PC-3 (cell line): ENCODE measurements at places on chromosomes 4 and X. TPM values are rescaled to one million over a fixed set of nuclear protein-coding genes. Genes with fewer than 3 reads are reported as not detected.

Gene NALF2
- not detected in 2 replicates for total RNA-seq

GRCh38 chrX:42992199-42992943 lies 214.4 kb upstream of the PPP1R2C start:
- H3K27ac ChIP-seq = no peak overlapping the region
- no peaks in the 10 kb centered on the region for H3K27me3 ChIP-seq
- DNase-seq = peak; percentile 46
- H3K4me1 ChIP-seq = no peaks in the 10 kb centered on the region

GRCh38 chrX:71814123-71814912 lies 51.2 kb downstream of the CXorf49B start:
- peaks cover 9% of the 10 kb centered on the region for H3K4me1 ChIP-seq
- H3K27ac ChIP-seq = no peak overlapping the region
- H3K4me3 ChIP-seq = no peak overlapping the region

DNA sequence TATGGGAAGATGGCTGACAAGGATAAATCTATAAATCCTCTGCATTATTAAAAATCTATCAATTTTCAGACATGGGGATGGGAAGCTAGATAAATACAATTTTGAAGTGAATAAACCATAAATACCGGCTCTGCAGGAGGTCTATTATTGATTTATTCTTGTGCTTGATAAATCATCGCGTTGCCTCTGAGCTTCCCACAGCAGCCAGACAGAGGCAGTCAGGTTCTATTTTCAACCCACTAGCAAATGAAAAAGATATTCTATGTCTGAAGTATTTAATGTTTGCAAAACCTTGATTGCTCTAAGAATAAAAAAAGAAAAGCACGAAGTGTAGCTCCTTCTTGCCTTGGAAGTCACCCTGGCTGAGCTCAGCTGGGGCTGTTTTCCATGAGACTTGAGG lies 216.2 kb downstream of the DHRSX start:
- no peak for DNase-seq
- no peak overlapping the region for H3K27ac ChIP-seq
- H3K36me3 ChIP-seq = no peaks in the 10 kb centered on the region
- H3K4me3 ChIP-seq = no peak overlapping the region

Gene H2BW2
- total RNA-seq = not detected in 2 replicates

DNA sequence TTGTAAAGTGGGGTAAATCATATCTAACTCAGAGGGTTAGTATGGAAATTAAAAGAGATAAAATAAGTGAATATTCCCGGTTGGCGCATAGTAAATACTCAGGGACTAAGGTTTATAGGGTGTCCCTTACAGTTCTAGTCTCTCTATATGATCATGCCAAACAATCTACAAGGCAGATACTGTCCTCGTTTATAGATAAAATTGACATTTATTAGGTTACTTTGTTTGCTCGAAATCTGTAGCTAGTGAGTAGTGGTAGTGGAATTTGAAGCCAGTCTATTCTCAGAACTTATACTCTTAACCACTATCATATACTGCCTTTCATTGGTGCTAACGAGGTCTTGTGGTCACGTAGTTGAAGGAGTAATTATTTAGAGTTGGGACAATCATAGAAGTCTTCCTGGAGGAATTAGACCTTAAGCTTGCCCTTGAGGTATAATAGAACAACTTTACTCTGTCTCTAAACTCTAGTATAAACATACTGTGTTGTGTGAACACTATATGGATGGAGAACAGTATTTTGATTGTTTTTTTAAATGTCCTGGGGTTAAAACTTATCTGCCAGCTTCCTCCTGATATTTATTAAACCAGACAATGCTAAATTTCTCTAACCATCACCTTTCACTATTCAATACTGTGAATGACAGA lies 324.0 kb downstream of the STIM2 start:
- no peaks in the 10 kb centered on the region for H3K27me3 ChIP-seq
- H3K27ac ChIP-seq = no peak overlapping the region
- H3K36me3 ChIP-seq = no peaks in the 10 kb centered on the region
- H3K4me1 ChIP-seq = no peaks in the 10 kb centered on the region

GRCh38 chrX:129777218-129778030 lies 2.3 kb upstream of the SASH3 start:
- H3K4me3 ChIP-seq = 0 out of 2 replicates have a peak overlapping the region, but pooled peaks have one; percentile 37
- peak; percentile 61 for DNase-seq
- H3K36me3 ChIP-seq = no peaks in the 10 kb centered on the region
- H3K27me3 ChIP-seq = no peaks in the 10 kb centered on the region

Gene KLHL34
- total RNA-seq = not detected in 2 replicates

Gene EREG
- total RNA-seq = 1.3 and 2.2 TPM in 2 replicates

DNA sequence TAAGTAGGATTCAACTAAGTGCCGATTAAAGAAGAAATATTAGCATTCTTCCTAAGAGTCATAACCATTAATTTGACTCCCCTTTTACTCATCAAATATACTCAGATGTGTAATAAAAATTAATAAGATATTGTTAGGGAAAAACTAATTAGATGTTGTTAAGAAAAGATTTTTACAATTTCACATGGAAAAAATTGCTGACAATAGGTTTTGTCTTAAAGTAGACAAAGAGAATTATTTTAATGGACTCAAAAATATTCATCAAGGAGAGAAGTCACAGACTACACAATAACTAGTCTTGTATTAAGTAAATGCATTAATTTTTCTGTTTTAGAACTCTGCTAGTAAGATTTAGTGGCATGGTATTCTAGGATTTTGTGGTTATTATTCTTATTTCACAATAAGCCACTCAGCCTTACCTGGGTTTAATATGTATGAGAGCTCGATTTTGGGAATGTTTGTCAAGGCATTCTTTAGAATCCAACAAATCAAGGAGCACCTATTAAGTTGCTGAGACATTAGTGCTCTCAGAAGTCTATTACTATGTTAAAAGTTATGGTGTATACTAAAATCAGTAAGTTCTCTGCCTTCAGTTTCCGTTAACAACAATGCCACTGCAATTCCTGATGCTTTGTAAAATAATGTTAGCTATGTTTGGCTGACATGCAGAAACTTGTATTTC lies 110.2 kb upstream of the UGT8 start:
- no peaks in the 10 kb centered on the region for H3K4me1 ChIP-seq
- H3K27ac ChIP-seq = no peak overlapping the region
- H3K4me3 ChIP-seq = no peak overlapping the region
- no peak for DNase-seq

- DNase-seq = no peak
- H3K36me3 ChIP-seq = no peaks in the 10 kb centered on the region
- H3K4me3 ChIP-seq = no peak overlapping the region
- H3K27me3 ChIP-seq = no peaks in the 10 kb centered on the region
- H3K27ac ChIP-seq = no peak overlapping the region
Observed at GRCh38 chr4:53221832-53222480, 143.9 kb downstream of the SCFD2 start.

- no peaks in the 10 kb centered on the region for H3K36me3 ChIP-seq
- no peak overlapping the region for H3K4me3 ChIP-seq
- H3K4me1 ChIP-seq = peaks cover 22% of the 10 kb centered on the region
Observed at GRCh38 chr4:164572877-164573279, 181.1 kb upstream of the SMIM31 start.

Gene ADH1C
- total RNA-seq = not detected in 2 replicates

GRCh38 chr4:6232836-6233785 lies 32.8 kb upstream of the JAKMIP1 start:
- no peaks in the 10 kb centered on the region for H3K36me3 ChIP-seq
- no peaks in the 10 kb centered on the region for H3K4me1 ChIP-seq
- no peak for DNase-seq
- H3K4me3 ChIP-seq = no peak overlapping the region
- H3K27ac ChIP-seq = no peak overlapping the region
